ENCODE measurements at places on chromosomes 12 and 14.

- DNase-seq: peak; percentile 42
Measured at GRCh38 chr14:101934601-101935150, 29.7 kb upstream of the DYNC1H1 start.

GRCh38 chr12:63968673-63969072 is 124.2 kb downstream of the SRGAP1 start:
- no peak for DNase-seq

DNA sequence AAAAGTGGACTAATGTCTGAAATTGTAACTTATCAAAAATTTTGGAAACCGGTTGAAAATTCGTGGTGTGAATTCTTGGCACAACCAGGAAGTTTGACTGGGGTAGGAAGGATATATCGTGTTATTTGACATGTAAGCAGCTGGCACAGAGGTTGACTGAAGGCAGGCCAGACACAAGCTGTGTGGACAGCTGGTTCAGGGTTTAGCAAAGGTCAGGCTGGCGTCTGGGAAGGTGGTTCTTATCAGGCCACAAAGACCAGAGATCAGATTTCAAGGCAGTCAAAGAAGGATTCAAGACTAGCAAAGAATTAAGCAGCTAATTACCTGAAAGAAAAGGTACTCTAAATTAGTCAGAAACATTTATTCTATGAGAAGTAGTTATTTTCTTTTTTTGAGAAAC is 450.2 kb upstream of the MDGA2 start:
- DNase-seq: no peak

- DNase-seq: no peak
Measured at GRCh38 chr14:63737582-63738006, 9.7 kb upstream of the SGPP1 start.

DNA sequence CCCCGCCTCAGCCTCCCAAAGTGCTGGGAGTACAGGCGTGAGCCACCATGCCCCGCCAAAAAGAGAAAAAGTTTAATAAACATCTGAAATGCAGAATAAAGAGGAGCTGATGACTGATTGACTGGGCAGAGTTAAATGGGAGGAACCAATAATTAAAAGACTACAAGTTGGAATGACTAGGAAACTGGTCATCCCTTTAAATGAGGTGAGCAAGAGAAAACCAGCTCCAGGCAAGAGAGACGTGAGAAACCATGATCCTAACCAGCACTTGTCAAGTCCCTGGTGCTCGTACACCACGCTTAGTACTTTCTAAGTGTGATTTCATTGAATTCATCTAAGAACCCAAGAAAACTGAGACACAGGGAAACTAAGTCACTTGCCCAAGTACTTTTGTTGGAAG is 47.9 kb downstream of the MAP1LC3B2 start:
- no peak for DNase-seq

DNA sequence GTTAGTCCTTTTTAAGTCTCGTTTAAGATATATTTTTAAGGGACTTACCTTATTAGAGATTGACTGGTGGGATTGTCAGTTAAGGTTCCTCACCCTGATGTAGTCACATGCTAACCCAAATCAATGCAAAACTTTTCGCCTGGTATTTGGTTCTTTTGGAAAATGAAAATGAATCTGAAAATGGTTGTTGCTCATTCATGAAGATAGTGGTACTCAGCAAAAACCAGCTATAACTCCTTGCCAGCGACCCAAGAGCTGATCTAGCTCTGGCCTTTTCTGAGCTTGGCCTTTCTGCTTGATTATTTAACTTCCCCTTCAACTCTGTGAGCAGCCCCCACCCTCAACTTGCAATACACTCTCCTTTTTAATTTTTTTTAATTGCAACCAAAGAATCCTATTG is 85.0 kb upstream of the GTF2A1 start:
- no peak for DNase-seq

DNA sequence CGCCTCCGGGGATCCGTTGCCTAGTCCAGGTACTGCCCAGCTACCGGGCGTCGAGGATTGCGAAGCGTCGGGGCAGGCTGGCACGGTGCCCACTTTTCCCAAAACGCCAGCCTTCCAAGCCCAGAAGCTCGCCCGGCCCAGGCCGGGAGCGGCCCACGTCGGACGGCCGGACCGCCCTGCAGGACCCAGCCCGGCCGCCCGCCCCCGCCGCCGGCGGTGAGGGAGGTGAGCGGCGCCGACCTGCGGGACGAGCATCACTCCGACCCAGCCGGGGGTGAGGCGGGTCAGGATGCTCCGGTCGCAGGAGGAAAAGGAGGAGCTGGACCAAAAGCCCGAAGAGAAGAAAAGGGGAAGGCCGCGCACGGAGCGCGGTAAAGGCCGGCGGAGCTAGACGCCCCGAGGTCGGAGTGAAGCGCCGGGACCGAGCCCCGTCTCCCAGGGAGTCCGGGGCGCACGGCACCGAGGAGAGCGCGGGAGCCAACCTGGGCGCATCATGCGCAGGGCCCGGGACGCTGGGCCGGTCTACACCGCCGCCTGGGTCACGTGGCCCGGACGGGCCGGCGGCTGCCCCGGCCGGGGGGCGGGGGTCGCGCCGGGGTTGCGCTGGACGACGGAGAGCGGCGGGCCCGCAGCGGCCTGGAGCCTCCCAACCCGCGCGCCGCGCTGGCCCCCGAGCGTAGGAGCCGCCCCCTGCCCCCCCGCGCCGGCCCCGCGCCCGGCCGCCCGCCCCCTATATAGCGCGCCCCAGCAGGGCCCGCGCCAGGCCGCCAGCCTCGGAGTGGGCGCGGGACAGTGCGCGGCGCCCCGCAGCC is at the start of gene AQP5:
TSS of gene AQP5 (plus strand) at position 762 of the 812 bp plus-strand sequence. CDS start 146 bp downstream, outside the sequence.
- no peak for DNase-seq

DNA sequence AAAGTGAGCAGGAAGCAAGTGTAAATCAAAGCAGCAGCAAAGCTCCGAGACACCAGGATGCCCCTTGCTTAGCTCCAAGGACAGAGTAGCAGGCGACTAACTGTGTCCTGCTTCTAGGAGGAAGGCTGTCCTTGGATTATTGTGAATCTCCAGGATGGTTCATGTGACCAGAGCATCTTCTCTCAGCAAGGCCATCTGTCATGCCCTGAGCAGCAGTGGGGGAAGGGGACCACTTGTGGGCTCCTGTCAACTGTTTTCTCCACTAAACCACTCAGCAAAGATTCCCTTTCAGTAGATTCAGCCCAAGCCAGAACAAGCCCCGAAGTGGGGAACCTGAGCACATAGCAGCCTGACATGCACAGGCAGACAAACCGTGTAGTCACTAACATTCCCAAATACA is 19.4 kb downstream of the MAP3K9 start:
- no peak for DNase-seq

DNA sequence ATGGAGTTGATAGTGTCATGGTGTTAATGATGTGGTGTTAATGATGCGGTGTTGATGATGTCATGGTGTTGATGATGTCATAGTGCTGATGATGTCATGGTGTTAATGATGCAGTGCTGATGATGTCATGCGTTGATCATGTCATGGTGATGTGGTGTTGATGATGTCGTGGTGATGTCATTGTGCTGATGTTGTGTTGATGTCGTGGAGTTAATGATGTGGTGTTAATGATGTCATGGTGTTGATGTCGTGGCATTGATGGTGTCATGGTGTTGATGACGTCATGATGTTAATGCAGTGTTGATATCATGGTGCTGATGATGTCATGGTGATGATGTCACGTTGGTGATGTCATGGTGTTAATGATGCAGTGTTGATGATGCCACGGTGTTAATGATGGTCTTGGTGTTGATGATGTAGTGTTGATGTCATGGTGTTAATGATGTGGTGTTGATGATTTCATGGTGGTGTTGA is 49.1 kb upstream of the RIMBP2 start:
- DNase-seq: no peak
